ENCODE measurements at places on chromosomes 2 and 18.

DNA sequence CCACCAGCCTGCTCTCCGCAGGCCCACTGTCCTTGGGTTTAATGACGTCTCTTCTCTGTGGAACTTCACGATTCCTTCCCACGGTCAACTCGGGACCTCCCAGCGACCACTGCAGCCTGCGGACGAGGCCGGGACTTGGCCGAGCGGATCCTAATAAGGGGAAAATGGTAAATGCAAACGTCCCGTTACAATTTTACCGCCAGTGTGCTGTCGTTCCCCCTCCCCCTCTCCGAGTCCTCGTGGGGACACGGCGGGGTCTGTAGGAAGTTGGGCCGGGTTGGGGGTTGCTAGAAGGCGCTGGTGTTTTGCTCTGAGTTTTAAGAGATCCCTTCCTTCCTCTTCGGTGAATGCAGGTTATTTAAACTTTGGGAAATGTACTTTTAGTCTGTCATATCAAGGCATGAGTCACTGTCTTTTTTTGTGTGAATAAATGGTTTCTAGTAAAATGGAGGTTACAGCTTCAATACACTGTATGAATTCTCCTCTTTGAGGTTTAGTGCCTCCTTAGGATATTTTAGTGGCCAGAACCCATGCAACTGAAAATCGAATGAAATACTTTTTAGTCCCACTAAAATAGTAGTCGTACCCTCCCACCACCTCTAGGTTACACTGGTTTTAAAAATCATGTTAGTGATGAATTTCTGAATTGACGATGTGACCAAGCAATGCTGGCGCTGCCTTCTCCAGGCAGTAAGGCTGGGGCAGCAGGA is 2.3 kb downstream of the HOXD11 start:
- DNase-seq: no peak

GRCh38 chr18:47794725-47795433 is 135.6 kb downstream of the SMAD2 start:
- no peak for DNase-seq

- no peak for DNase-seq
Measured at GRCh38 chr2:190504912-190505311, 29.6 kb downstream of the NEMP2 start.

DNA sequence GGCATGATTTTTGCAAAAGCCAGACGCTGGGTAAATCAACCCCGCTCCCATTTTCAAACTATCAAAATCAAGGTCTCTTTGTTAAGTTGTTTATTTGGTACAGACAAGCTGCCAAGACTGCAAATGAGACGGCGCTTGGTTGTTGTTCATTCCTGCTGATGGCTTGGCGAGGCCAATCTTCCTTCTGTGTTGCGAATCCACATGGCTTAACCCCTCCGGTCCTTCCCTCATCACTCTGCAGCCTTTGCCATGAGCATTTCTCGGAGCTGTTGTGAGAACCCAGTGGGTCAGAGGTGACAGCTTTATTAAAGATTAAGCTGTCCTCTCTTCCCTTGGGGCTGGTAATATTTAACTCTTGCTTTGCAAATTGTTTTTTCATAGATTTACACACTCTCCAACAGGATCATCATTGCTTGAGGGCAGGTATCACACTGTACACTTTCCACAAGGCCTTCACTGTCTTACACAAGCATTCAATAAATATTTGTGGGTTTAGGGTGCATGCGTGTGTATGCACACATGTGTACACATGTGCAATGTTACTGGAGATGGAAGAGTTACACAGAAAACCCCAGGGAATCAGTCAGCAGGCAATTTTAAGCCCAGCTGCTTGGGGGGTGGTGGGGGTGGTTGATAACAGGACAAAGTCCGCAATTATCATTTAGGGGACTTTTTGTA is 27.8 kb upstream of the KCNF1 start:
- no peak for DNase-seq

- no peak for DNase-seq
Measured at GRCh38 chr2:113879457-113879856, 10.4 kb upstream of the ACTR3 start.

GRCh38 chr18:57586251-57587049 is at the start of gene FECH:
TSS of gene FECH (minus strand) at chr18:57586702. CDS start at chr18:57586620, 82 bp downstream.
- DNase-seq: peak; percentile 70

DNA sequence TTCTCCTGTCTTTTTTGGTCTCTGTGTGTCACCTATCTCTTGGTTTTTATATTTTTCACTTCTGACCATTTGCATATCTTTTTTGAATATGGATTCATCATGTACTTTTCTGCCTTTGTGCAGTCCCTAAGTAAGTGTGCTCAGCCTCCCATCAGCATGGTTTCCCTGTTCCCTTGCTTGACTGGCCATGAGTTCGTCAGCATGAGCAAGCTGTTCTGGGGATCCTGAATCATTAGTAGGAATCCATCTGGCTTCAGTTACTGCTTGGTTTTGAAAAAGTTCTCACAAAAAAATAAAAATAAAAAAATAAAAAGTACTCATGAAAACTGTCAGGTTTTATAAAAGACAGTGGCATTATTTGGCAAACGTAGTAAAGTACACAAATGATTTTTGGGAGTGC is 144.1 kb downstream of the NCOA1 start:
- DNase-seq: no peak

- no peak for DNase-seq
Measured at GRCh38 chr2:98522854-98523253, 78.2 kb downstream of the INPP4A start.
